ENCODE measurements at places on chromosomes 4 and X.
A peak's percentile ranks its signal among the peaks of the same experiment; 100 is the strongest.

GRCh38 chr4:6715704-6716017 is 313 bp upstream of the BLOC1S4 start:
- no peak for DNase-seq

DNA sequence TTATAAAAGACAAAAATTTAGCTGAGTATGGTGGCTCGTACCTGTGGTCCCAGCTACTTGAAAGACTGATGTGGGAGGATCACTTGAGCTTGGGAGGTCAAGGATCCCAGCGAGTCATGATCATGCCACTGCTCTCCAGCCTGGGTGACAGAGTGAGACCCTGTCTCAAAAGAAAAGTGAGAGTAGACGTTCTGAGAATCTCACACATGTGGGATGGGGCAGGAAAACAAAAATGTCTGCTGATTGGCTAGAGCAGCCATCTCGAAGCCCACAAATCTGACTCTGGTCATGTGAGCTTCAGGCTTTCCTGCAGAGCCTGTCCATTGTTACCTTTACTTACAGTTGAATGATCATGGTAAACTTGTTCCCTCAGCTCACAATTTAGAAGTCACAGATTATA is 23.1 kb upstream of the SLC9A7 start:
- no peak for DNase-seq

DNA sequence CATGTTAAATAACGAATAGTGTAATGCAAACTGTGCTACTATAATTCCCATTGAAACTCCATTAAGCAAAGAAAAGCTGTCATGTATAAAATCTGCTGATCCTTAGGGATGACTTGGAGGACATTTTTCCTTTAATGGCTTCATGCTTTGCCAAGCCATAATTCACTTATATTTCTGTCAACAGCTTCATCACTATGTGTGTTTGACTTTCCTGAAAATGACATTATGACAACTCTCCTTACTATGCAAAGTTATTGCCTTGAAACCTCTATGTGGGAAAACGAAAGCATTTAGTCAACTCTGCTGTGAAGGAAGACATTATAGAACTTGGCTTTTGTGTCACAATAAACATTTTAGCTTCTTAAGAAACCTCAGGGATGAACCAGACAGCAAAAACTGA is 210.5 kb downstream of the GRXCR1 start:
- no peak for DNase-seq

DNA sequence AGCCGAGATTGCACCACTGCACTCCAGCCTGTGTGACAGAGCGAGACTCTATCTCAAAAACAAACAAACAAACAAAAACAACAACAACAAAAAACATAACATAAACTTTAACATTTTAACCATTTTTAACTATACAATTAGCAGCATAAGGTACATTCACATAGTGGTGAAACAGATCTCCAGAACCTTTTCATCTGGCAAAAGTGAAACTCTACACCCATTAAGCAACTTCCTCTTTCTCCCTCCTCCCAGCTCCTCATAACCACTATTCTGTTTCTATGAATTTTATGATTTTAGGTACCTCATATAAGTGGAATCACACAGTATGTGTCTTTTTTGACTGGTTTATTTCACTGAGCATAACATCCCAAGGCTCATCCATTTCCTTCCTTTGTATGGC is 103.6 kb downstream of the FAM13A start:
- DNase-seq = no peak

GRCh38 chr4:25155947-25156346 is 4.3 kb downstream of the SEPSECS start:
- DNase-seq = no peak

DNA sequence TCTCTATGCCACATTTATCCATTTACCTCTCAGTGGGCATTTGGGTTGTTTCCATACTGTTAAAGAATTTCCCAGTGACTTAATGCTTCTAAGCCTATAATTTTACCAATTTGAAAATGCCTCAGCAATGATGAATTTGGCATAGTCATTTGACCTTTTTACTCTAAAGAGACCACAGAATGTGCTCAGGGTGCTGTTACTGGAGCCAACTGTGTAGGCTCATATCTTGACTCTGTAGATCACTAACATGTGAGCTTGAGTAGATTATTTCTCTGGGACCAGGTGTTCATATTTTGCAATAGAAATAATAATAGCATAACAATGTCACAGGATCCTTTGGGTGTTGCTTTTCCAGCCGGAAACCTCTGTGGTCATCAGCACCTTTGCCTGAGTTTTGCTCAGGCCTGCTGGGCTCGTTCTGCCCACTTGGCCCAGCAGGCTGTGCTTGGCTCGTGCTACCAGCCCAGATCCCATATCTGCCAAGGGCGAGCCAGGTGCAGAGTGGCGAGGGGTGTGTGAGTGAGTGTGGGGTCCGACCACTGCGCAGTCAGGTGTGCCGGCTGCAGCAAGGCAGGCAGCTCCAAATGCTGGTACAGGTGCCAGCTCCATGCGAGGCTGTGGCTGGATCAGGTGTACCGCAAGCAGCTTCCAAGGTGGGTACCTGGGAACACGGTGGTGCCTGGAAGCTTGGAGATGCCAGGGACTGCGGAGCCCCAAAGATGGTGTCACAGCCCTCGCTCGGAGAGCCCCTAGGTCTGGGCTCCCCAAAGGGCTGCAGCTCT is 70.6 kb upstream of the ANK2 start:
- DNase-seq = peak; percentile 9

DNA sequence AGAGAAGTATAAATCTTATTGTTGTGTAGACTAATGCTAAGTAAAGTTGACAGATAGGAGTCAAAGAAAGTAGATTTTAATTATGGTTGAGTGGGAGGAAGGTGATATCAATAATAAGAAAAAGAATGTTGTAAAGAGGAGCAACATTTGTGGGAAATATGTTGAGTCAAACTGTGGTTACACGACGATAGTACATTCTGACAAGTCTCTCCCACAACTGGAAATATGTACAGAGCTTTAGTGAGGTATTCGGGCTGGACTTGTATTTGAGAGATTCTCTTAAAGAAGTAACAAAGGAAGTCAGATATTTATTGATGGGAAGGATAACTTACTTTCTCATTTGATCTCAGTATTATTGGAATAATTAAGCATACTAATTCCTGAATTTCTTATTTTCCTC is 525.3 kb upstream of the MAGEB2 start:
- DNase-seq = peak; percentile 68

- peak; percentile 1 for DNase-seq
Measured at GRCh38 chrX:16368696-16369095, 201.4 kb downstream of the MAGEB17 start.

GRCh38 chrX:140475025-140475424 is 29.8 kb downstream of the SOX3 start:
- no peak for DNase-seq

- DNase-seq = no peak
Measured at GRCh38 chr4:120001850-120002249, 64.8 kb downstream of the MAD2L1 start.

- no peak for DNase-seq
Measured at GRCh38 chrX:129932821-129933321, 26.9 kb downstream of the UTP14A start.

DNA sequence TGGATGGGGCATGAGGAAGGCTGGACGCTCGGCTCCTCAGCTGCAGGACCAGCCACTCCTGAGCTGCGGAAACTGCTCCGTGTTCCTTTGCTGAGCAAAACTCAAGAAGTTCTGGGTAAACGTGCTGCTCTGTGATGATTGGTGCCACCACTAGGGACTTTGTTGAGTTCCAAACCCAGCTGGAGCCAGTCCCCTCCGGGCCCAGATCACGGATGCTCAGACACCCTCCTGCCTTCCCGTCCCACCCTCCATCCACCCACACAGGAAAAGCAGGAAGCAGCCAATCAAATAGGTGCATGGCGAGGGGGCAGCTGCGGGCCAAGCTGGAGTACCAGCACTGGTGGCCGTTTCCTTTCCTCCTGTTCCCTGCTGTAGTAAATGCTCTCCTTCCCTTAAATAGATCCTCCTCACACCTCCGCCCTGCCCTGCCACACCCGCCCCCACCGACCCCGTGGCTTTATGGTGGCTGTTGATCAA is 68.0 kb downstream of the ADRA2C start:
- no peak for DNase-seq

DNA sequence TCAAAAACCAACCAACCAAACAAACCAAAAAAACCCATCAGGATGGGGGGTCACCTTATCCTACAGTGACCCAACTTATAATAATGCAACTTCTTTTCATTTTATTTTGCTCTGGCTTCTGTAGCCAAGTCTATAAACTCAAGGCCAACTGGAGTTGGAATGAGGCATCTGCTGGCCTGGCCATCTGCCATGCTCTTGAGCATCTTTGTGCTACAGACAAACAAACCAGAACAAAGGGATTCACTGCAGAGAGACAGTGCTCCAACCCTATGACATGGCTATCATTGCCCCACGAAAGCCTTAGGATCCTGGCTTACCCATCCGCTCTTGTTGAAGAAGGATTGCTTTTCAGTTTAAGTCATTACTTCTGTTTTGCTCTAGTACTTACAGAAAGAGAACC is 49.2 kb upstream of the SCRG1 start:
- DNase-seq = peak; percentile 75

- DNase-seq = no peak
Measured at GRCh38 chr4:164802301-164802901, 48.5 kb downstream of the SMIM31 start.

DNA sequence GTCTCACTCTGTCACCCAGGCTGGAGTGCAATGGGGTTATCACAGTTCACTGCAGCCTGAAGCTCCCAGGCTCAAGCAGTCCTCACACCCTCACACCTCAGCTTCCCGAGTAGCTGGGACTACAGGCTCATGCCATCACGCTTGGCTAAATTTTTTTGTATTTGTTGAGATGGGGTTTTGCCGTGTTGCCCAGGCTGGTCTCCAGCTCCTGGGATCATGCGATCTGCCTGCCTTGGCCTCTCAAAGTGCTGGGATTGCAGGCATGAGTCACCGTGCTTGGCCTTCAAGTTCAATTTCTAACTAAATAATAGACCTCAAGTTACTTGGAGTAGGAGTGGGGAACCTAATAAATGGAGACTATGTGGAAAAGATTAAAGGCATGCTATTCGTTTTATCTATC is 48.9 kb downstream of the MND1 start:
- peak; percentile 69 for DNase-seq

GRCh38 chr4:74768857-74769525 is 25.3 kb downstream of the BTC start:
- DNase-seq = peak; percentile 15

DNA sequence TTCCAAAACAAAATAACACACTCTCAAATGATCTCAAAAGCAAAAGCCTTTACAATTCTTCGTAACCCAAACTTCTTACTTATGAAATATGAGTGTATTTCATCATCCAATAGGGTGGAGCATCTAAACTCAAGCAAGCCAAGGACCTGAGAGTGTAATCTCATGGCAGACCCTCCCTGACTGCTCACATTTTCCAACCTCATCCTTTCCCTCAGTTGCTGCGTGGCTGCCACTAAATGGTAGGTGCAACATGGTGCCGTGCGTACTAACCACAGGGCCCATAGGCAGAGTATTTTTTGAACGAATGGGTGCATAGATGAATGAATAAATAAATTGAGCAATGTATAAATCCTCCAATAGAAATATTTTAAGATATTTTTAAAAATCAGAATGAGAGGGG is 45.4 kb downstream of the TTC29 start:
- DNase-seq = no peak

DNA sequence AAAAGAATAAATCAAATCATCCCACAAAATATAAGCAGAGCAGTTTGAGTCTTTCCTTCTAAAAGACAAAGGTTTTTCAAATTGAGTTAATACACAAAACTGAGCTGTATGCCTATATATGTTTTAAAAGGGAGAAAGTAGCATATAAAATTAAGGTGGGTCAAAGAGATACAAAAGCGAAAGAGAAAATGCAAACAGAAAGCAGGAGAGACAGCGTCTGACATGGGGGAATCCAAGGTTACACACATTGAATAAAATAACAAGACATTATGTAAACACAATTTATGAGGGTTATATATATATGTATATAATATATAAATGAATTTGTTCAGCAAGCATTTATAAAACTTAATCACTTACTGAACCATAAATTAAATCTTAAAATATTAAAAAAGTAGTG is 276.1 kb upstream of the LCORL start:
- no peak for DNase-seq

- DNase-seq = no peak
Measured at GRCh38 chr4:24395937-24396336, 188.4 kb downstream of the DHX15 start.

DNA sequence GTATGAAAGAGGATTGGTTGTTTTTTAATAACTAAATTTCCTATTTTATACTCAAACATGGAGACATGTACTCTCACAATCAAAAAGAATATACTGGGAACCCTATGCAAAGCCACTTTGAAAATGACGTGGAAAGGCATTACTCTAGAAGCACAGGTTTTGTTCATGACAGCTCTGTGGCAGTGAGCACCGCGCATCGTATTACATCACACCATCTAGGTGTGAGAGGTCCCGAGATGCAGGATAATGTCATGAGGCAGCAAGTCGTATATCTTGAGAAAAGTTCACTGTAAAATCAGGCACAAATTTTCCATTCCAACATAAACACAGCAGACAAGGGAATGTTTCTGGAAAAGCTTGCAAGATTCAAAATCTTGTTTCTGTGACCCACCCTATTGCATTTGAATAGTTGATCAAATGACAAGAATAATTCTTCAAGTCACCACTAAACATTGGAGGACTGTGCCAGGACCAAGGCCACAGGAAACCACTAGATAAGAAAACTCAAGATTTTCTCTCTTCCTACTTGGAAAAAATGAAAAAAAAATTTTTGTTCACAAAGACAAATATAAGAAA is 127.6 kb downstream of the LDB2 start:
- no peak for DNase-seq

DNA sequence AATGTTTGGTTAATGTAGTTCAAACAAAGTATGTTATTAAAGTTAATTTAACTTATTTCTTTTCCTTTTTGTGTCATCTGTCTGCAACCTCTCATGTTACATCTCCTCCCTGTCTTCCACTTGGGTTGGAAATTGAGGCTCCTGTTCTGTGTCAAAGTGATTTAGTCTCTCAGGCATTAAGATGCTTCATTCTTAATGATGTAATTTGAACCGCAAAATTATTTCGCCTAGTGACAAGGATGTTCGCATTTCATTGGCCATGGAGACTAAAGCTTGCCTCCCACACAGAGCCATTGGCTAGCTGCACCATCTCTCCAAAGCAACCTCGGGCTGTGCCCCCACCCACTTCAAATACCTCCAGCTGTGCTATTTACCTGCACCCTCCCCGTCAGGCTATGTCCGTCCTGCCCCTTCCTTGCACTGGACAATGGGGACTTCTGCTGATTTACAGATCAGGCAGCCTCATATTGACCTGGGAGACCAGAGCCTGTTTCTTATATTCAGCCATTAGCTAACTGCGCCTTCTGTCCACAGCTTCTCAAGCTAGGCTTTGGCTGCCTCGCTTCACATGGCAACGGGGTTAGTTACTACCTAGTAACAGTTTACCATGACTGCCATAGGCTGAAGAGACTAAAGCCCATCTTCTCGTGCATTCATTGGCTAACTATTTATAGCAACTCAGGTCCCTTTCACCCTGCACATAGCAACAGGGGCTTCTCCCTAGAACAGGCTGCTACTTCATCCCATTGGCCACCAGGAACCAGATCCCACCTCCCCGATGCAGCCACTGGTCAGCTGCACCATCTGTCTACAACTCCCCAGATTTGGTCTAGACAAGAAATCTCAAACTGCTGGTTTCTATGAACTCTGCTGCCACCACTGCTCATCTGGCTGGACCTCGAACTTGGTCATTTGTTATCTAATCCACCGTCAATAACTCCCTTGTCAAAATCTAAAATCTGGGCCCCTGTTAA is 8.6 kb upstream of the ZNF157 start:
- DNase-seq = peak; percentile 88

- no peak for DNase-seq
Measured at GRCh38 chrX:154545673-154546274, 872 bp downstream of the G6PD start.

Measured in fibroblast of skin of abdomen (primary cell).